Effector CD4-positive, alpha-beta T cell (primary cell): ENCODE measurements at places on chromosomes 4 and X.

DNA sequence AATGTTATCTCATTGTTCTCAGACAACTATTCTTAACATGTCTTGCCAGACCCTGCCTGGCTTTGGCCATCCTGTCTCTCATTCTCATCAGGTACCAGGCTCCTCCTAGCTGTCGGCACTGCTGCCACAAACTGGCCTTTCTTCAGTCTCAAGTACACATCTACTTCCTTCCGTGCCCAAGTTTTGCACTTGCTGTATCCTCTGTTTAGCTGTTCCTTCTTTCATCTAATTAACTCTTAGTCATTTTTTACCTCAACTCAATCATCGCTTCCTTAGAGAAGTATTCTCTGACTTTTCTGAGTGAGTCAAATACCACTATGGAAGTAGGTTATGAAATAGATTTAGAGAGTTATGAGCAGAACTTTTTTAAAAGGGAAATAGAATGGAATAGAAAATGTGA lies 19.7 kb downstream of the CXCL3 start:
- DNase-seq: no peak

- DNase-seq: no peak
Measured at GRCh38 chr4:150952167-150952845, 62.8 kb downstream of the LRBA start.

DNA sequence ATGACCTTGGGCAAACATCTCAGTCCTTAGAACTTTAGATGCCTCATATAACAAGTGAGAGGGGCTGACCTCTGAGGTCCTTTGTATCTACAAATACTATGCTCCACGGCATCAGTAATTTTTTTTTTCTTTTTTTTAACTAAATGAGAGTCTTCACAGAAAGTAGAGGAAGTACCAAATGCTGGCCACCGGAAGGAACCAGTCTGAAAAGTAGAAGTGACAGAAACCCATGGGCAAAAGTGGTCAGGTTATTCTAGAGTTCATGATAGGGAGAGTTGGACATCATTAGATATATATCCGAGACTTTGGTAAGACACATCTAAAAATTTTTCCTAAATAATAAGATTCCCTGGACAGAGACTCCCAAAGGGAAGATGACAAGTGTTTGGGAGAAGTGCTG lies 53.7 kb downstream of the COQ2 start:
- no peak for DNase-seq

DNA sequence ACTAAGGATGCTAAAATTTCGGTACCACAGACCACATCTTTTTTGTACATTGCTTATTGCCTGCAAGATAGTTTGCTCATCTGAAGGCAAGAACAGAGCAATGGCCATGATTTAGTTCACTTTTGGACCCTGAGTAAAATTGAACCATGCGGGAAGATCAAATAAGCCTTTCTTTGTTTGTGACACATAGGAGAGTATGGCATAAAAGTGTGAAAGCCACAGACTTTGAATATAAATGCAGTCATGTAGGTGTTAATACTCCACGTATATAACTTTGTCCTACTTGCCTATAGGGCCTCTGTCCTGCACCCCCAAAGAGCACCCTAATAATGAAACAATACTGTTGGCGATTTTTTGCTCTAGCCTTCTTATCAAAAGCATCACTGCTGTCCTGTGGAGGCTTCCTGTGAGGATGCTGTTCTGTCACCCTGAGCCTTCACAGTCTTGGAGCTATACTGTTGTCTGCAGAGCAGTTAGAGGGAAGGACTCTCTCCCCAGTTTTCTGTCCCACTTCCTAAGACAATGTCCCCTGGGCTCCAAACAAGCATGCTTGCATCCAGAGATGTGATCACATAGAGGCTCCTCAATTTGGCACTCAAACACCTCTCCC lies 10.2 kb upstream of the CXCL13 start:
- DNase-seq: no peak

DNA sequence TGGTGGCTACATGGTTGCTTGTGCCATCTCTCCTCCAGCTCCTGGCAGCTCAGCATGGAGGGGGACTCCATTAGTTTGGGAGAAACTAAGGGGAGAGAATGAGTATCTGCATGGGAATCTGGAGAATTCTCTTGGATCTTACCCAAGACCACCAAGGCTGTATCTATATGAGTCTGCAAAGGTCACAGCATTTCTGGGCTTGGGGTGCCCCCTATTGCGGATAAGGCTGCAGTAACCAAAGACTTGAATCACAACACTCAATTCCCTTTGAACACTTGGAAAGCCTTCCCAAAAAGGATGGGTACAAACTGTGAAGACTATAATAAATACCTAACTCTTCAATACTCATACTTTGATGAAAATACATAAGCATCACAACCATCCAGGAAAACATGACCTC lies 623.5 kb upstream of the NR3C2 start:
- DNase-seq: no peak
